Activated CD4-positive, alpha-beta memory T cell treated with anti-CD3 and anti-CD28 coated beads, Interleukin-2, amount 10 ng/mL, durations not matched to agents 7 days and 5 days (primary cell): ENCODE measurements at places on chromosomes 2 and 18. TPM values are rescaled to one million over a fixed set of nuclear protein-coding genes. Genes with fewer than 3 reads are reported as not detected.

DNA sequence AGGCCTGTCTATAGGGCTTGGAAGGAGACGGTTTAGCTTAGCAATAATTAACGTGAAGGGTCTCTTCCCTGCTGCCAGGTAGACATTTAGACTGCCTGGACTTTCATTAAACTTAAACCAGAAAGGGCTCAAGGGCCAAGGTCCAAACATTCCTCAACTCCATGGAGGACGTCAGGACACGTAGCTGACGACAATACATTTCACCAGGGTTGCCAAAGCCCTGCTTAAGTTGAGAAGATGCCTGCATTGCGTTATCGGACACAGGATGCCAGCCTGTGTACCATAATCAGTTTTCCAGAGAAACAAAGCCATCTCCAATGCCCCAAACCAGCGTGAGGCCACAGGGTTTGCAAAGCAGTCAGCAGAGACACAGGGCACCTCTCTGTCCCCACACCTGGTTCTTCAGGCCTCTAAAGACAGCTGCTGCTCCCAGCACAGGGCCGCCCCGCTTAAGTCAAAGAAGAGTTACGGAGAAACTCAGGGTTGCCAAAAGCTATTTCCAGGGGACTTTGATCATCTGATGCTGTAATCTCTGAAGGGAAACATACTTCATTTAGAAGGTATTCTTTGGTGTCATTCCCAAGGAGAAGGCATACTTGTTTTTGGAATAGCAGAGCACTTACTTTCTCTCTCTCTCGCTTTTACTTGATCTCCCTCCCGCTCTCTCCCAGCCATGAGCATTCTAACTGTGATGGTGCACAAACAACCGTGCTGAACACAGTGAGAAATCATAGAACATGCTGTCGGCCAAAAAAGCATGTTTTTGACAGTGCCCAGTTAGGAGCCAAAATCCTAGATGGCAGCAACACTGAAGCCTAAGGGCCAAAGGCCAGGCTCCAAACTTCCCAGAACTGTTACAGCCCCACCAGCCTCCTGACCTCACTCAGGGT, 46.0 kb downstream of the TTC32 start:
- H3K36me3 ChIP-seq: no peaks in the 10 kb centered on the region
- DNase-seq: no peak
- no peak overlapping the region for H3K27ac ChIP-seq
- no peak overlapping the region for H3K4me3 ChIP-seq

DNA sequence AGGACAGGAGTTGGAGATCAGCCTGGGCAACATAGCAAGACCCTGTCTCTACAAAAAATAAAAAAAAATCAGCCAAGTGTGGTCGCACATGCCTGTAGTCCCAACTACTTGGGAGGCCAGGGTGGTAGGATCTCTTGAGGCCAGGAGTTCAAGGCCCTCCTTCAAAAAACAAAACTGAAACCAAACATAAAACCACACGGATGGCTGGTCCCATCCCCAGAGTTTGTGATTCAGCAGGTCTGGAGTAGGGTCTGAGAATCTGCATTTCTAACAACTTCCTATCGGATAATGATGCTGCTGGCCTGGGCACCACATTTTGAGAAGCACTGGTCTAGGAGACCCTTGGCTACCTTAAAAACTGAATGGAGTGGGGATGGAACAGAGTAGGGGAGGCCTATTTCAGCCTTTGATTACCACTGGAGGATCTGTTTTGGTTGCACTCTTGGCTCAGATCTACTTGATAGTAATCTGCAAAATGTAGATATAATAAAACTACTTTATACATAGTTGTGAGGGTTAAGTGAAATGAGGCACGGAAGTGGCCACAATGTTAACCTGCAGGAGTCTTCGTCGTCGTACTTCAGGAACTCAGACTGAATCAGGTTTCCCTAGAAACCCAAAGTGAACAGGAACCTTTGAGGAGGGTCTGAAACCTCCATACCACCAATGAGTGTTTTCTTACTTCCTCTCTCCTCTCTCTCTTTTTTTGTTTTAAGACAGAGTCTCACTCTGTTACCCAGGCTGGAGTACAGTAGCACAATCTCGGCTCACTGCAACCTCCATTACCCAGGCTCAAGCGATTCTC, 25.5 kb upstream of the NFE2L2 start:
- DNase-seq: peak; percentile 35
- peak overlapping the region; percentile 90 for H3K27ac ChIP-seq
- peak overlapping the region; percentile 45 for H3K4me3 ChIP-seq
- no peaks in the 10 kb centered on the region for H3K27me3 ChIP-seq

DNA sequence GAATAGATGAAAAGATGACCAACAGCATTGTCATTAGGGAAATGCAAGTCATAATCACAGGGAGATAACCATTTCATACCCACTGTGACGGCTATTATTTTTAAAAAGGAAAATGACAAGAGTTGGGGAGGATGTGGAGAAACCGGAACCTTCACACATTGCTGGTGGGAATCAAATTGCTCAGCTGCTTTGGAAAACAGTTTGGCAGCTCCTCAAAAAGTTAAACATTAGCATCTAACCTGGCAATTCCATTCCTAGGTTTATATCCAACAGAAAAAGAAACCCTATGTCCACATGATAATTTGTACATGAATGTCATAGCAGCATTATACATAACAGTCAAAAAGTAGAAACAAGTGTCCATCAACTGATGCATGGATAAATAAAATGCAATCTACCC, 58.2 kb downstream of the KCNG3 start:
- no peaks in the 10 kb centered on the region for H3K36me3 ChIP-seq
- no peak overlapping the region for H3K27ac ChIP-seq
- no peak overlapping the region for H3K4me3 ChIP-seq
- H3K4me1 ChIP-seq: no peaks in the 10 kb centered on the region

The CNDP1 gene
- total RNA-seq: not detected
